ENCODE measurements at places on chromosomes 6 and 20.

GRCh38 chr20:53748821-53749421 lies 155.3 kb upstream of the ZNF217 start:
- no peak for DNase-seq

- no peak for DNase-seq
These were observed 152.8 kb downstream of the PLCB1 start for GRCh38 chr20:8284902-8285301.

- DNase-seq = no peak
These were observed 260.1 kb downstream of the PRL start for GRCh38 chr6:22036699-22037098.

- no peak for DNase-seq
These were observed 444.1 kb downstream of the KHDRBS2 start for GRCh38 chr6:61841958-61842357.

All from activated CD4-positive, alpha-beta T cell treated with anti-CD3 and anti-CD28 coated beads for 1 hour (primary cell).